ENCODE measurements at places on chromosomes 6 and 20. TPM values are rescaled to one million over a fixed set of nuclear protein-coding genes. Genes with fewer than 3 reads are reported as not detected.

DNA sequence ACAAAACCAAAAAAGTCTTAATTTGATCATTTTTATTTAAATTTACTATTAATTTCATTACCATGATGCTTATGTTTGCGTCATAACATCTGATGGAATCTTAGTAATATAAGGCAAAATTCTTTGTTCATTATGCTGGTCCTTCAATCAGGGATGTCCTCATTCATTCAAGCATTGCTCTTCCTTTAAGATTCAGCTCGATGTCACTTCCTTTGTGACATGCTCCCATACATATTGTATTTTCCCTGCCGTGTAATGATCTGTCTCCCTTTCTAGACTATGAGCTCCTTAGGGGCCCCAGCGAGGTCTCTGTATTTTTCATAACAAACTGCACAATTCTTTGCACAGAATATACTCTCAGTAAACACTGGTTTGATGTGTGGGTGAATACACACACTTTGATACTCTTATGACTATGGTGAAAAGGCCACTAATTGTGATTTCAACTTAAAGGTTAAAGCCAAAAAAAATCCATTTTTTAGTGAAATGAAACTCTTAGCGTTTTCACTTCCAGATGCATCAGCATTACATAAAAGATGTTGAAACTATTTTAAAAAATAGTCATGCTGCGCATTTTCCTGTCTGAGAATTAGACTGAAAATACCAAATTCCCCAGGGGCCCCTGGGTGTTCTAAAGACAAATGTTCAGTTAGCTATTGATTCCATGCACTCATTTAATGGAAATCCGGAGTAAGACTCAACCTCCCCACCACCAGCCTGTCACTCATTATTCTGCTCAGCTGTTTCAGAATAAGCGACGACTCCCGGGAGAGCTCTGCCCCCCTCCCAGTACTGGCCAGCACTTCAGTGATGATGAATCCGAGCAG, 169.7 kb downstream of the ATXN1 start:
- no peak for DNase-seq
- no peaks in the 10 kb centered on the region for H3K27me3 ChIP-seq
- peaks cover 5% of the 10 kb centered on the region for H3K4me1 ChIP-seq
- no peaks in the 10 kb centered on the region for H3K36me3 ChIP-seq
- no peak overlapping the region for H3K4me3 ChIP-seq
- H3K27ac ChIP-seq: no peak overlapping the region

DNA sequence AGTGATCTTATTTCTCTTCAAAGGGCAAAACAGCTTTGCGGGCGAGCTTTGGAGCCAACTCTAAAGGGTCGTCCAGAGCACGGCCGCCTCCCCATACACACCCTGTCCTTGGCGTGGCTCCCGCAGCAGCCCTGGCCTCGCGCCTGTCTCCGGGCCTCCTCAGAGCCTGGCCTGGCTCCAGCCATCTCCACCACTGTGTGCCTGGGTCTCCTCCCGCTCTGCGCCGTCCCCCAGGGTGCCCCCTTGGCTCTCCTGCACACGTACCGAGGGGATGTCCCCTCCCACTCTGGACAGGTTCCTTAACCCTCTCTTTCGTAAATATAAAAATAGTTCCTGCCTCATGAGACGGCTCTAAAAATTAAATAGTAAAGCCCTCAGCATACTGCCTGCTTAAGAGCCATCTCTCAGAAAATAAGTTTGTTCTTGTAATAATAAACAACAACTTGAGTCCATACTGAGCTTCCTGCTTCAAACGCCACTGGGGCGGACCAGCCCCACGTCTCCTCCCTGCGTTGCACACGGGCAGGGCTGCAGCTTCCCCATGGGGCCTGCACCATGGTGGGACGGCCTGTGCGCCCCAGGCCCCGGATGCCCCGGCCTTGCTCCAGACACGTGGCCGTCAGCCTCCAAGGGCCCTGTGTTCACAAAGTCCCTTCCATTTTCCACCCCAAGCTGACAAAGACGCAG, 226.2 kb downstream of the TTLL2 start:
- no peaks in the 10 kb centered on the region for H3K36me3 ChIP-seq
- H3K4me1 ChIP-seq: no peaks in the 10 kb centered on the region
- H3K27ac ChIP-seq: no peak overlapping the region

GRCh38 chr6:43009124-43009523, 4.6 kb downstream of the MEA1 start:
- H3K4me1 ChIP-seq: peaks cover 8% of the 10 kb centered on the region
- no peak overlapping the region for H3K27ac ChIP-seq
- DNase-seq: no peak
- H3K27me3 ChIP-seq: no peaks in the 10 kb centered on the region
- no peak overlapping the region for H3K4me3 ChIP-seq

- peaks cover 4% of the 10 kb centered on the region for H3K4me1 ChIP-seq
- no peak overlapping the region for H3K27ac ChIP-seq
- no peaks in the 10 kb centered on the region for H3K27me3 ChIP-seq
- no peak for DNase-seq
Measured at GRCh38 chr6:84082689-84083265, 49.2 kb downstream of the MRAP2 start.

DNA sequence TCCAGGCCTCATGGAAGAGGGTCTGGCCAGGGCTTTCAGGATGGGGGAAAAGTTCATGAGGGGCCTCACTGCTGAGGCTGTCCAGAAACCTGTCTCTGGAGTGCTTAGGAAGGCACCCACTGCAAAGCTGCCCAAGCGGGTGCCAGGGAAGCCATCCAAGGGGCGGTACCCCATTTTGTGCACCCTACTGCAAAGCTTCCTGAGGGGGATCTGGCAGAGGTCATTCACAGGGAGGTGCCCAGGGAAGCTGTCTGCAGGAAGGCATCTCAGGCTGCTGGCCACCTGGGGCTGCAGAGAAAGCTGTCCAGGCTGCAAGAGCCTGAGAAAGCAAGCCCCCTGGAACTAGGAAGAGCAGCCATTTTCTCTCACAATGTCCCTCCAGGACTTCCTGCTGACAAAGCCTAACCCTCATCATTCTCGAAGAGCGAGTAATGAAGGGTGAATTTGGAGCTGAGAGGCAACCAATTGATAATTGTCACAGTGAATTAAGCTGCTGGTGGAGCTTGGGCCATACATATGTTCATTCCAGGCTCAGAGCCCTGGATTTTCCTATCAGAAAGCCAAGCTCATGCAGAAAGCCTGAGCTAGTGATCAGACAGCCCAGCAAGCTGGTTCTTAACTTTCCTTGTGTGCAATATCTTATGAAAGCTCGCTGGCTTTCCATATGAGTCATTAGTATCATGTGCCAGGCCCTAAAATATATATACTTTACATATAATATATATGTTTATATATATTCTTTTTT, 62.2 kb upstream of the SLC22A16 start:
- no peak overlapping the region for H3K4me3 ChIP-seq
- H3K27ac ChIP-seq: peak overlapping the region; percentile 66
- no peak for DNase-seq
- peaks cover 32% of the 10 kb centered on the region for H3K4me1 ChIP-seq

- H3K27me3 ChIP-seq: no peaks in the 10 kb centered on the region
- no peak for DNase-seq
- H3K4me3 ChIP-seq: no peak overlapping the region
Measured at GRCh38 chr6:140956571-140957369, 1176.0 kb upstream of the GJE1 start.

- no peaks in the 10 kb centered on the region for H3K36me3 ChIP-seq
- no peaks in the 10 kb centered on the region for H3K4me1 ChIP-seq
- H3K4me3 ChIP-seq: no peak overlapping the region
- H3K27ac ChIP-seq: no peak overlapping the region
Measured at GRCh38 chr6:147717991-147718390, 209.5 kb downstream of the SAMD5 start.

DNA sequence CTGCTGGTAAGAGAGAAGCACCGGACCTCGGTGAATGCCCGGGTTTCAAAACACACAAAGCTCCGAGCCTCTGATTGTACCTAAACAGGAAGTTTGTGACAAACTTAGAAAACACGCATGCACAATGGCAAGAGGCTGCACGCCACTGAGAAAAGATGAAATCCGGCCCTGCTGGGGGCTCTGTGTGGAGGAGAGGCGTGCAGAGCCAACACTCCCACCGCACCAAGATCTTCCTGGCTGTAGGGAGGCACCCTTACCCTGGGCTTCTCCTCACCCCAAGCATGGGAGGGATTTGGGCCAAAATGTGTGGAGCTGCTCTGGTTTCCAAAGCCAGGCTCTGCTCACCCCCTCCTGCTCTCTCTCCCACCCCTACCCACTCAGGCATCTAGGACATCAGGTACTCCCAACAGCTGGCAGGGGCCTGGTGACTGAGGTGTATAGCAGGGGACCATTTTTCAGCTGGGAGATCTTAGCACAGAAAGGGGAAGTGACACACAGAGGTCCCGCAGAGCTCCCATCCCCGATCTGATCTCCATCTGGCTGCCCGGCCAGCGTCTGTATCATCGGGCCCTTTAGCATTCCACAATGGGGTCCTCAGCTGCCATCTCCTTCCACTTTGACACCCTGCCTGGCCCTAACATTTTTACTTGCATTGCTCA, 84.2 kb downstream of the TRERF1 start:
- H3K27me3 ChIP-seq: no peaks in the 10 kb centered on the region
- H3K36me3 ChIP-seq: no peaks in the 10 kb centered on the region
- H3K4me1 ChIP-seq: peaks cover 13% of the 10 kb centered on the region

DNA sequence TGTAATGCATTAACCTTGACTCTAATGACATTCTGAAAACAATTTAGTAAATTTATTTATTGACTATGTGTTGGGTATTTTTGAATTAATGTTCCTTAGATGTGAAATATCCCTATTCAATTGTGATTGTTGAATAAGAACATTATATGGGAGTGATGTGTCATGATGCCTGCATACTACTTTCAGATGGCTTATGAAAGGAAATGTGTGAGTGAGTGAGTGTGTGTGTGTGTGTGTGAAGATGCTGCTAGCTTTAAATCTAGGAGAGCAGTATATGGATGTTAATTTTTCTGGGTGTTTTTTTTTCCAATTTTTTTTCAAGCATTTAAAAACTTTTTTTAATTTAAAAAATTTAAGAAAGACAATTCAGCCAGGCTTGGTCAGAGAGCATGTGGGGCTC, 32.5 kb upstream of the NT5E start:
- H3K4me3 ChIP-seq: no peak overlapping the region
- no peak overlapping the region for H3K27ac ChIP-seq
- H3K27me3 ChIP-seq: no peaks in the 10 kb centered on the region
- DNase-seq: no peak
- no peaks in the 10 kb centered on the region for H3K36me3 ChIP-seq

- no peak overlapping the region for H3K27ac ChIP-seq
- H3K4me1 ChIP-seq: no peaks in the 10 kb centered on the region
- no peaks in the 10 kb centered on the region for H3K36me3 ChIP-seq
- DNase-seq: no peak
- no peak overlapping the region for H3K4me3 ChIP-seq
- H3K27me3 ChIP-seq: no peaks in the 10 kb centered on the region
Measured at GRCh38 chr6:168292826-168293225, 26.8 kb downstream of the DACT2 start.

The MUCL3 gene
- not detected for polyA plus RNA-seq

The EHMT2 gene
- polyA plus RNA-seq: 26.5 TPM

The MAP7 gene
- 14.9 TPM for polyA plus RNA-seq

The CENPQ gene
- 7.5 TPM for polyA plus RNA-seq

The MEP1A gene
- 0.05 TPM for polyA plus RNA-seq

The POPDC3 gene
- 15.9 TPM for polyA plus RNA-seq

Measured in keratinocyte (primary cell).